Stimulated activated CD8-positive, alpha-beta memory T cell treated with anti-CD3 and anti-CD28 coated beads, Interleukin-15, amount 100 ng/mL, for 4 hours (primary cell): ENCODE measurements at places on chromosomes 2 and 18.

- DNase-seq = no peak
These were observed 10.0 kb upstream of the REEP1 start for GRCh38 chr2:86347401-86347800.

- no peak for DNase-seq
These were observed 690.6 kb upstream of the SLC8A1 start for GRCh38 chr2:41142478-41142877.

DNA sequence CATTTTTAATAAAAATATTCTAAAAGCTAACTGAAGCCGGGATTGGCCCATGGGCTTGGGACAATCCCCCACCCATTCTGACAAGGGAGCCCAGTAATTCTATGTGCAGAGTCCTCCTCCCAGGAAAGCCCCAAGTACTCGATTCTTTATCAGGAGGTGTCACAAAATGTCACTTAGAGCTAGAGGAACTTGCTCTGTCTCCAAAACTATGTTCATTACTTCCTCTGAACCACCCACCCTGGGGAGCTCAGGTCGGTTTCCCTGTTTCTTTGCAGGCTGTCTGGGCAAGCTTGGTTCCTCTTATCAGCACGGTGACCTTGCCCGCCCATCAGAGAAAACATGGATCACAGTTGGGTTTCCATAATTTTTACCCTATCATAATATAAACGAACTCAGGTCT, 430.6 kb upstream of the ID2 start:
- DNase-seq = no peak

GRCh38 chr2:199335502-199335901, 122.2 kb downstream of the SATB2 start:
- DNase-seq = no peak

- no peak for DNase-seq
These were observed 46.2 kb upstream of the SMAD7 start for GRCh38 chr18:48996901-48997463.

DNA sequence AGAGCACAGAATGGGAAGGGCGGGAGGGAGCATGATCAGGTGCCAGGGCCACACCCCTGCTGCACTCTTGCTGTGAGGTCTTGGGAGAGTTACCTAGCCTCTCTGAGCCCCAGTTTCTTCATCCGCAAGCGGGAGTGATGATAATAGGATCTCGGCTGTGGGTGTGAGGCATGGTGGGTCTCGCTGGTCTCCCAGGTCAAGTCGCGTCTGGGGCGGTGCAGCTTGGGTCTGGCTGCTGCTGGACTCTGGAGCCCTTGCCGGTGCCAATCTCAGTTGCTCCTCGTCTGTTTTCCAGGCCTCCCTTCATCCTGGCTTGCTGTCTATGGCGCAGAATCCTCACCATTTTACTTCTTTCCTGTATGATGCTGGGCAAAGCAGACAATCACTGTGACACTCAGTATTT, 130.3 kb upstream of the RAB12 start:
- no peak for DNase-seq

GRCh38 chr2:127169066-127169660, 50.9 kb downstream of the CYP27C1 start:
- no peak for DNase-seq

GRCh38 chr18:55839343-55839742, 251.4 kb upstream of the TCF4 start:
- DNase-seq = no peak

DNA sequence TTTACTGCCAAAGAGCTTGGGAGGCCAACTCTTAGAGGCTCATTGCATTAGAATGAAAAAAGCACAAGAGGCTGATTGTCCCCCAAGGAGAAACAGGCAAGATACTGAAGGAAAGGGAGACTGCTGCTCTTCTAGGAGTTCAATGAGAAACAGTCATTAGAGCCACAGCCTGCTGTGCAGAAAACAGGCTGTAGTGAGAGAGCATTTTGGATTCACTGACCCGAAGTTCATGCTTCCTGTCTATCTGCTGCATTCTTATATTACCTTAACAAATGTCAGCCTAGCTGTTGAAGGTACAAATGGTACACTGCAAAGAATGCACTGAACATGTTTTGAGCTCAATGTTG, 423.3 kb downstream of the SETBP1 start:
- DNase-seq = no peak

DNA sequence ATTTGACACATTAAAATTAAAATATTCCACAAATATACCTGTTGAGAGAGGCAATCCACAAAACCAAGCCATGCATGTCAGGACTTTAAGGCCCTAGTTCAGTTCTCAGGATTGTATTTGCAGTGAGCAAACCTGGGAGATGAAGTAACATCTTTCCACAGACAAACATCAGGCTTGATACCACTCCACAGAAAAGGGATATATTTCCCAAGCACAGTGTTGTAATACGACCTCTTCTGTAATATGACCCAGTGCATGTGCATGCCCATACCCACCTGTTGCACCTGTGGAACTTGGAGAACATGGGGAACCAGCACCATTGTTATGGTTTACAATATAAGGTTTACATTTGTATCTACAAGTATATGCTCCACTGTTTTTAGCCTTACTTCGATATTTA, 184.0 kb downstream of the PDE11A start:
- no peak for DNase-seq

GRCh38 chr2:47265158-47265557, 110.0 kb upstream of the STPG4 start:
- no peak for DNase-seq

- DNase-seq = no peak
These were observed 56.9 kb downstream of the ASB1 start for GRCh38 chr2:238483656-238484055.
